ENCODE measurements at places on chromosomes 1 and 21.

DNA sequence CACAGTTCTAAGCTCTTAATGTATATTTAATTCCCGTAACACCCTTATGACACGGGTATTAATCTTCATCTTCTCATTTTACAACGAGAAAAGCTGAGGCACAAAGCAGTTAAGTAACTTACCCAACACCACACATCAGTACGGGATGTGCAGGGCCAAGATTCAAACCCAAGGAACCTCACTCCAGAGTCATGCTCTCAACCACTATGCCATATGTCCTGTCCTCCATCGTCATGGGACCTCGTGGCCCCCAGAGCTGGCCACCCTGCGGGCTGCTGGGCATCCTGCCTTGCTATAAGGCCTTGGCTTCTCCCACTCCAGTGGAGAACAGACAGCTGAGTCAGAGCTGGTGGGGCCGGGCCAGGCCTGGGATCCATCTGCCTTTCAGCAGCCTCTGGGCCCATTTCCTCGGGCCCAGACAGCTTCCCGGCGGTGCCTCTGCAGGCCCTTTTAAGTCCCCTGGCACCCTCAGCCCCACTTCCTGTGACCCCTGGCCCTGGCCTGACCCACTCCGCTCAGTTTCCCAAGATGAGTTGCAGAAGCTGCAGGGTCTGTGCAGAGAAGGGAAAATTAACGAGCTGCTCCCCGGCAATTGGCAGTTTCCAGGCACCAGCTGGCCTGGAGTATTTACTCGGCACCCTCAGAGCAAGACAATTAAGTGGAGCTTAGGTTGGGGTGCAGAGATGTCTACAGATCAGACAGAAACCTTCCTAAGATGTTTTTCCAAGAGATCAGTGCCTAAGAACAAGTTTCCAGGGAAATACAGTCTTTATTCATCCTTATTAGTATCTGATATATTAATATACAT, 98.2 kb downstream of the EPHB2 start:
- DNase-seq: no peak

- no peak for DNase-seq
Measured at GRCh38 chr1:72280711-72281110, 1.6 kb downstream of the NEGR1 start.

- no peak for DNase-seq
Measured at GRCh38 chr21:45559216-45560105, 17.2 kb upstream of the SLC19A1 start.

DNA sequence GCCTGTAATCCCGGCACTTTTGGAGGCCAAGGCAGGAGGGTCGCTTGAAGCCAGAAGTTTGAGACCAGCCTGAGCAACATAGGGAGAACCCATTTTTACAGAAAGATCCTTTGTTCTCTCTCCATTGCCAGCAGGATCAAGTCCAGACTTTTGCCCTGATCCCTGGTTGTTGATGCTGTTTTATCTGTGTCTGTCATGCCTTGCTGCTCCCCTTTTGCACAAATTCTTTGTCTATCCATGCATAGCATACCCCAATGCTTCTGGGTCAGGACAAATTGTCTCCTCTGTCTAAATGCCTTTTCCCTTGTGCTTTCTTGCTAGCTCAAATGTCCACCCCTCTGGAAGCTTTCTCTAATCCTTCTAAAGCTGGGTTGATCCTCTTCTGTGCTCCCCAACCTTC, 25.3 kb upstream of the FAAH start:
- no peak for DNase-seq

DNA sequence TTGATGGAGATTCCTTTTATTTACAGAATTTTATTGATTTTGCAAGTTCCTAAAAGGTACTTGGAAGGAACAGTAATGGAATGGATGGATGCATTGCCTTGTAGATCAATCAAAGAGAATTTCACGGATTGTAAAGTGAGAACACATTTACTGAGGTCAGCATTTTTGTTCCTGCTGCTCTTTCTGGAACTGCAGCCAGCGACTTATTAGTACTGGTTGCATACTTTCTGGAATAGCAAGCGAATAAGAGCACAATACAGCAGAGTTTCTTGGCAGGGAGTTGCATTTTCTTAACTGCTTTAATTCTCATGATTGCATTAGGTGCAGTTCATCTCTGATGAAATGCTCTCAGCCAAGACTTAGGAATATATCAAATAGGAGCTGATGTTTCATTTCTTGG, 106.1 kb upstream of the CHODL start:
- DNase-seq: no peak

DNA sequence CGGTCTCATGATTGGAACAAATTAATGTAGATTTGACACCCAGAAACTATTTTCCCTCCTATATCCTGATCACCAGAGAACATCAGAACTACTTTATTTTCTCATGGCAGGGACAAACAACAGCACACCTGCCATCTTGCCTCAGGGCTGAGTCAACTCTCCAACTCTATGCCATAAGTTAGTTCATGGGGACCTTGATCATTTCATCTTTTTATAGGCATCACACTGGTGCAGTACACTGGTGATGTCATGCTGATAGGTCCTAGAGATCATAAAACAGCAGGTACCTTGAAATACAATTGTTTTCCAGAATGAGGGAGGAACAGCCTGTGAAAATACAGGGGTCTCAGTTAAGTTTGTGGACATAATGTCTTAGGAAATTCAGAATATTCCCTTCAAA, 45.8 kb downstream of the EDN2 start:
- no peak for DNase-seq

DNA sequence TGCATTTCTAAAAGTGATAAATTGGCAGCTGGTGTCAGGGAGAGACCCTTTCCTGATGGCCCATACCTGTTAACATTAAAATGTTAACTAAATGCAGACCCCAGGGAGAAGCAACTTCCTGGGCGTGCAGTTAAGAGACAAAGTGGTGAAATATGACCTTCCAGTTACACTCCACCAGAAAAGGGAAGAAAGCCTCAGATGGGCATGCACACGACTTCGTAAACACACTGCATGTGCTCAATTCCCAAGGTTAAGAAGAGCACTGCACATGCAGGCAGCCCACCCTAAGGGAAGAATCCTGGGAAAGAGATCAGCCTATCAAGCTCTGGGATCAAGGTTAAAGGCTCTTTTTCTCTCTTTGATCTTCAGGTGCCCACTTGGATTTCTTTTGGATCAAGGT, 9.7 kb upstream of the GBP6 start:
- DNase-seq: no peak

GRCh38 chr21:29124645-29125044, 5.8 kb upstream of the MAP3K7CL start:
- no peak for DNase-seq

DNA sequence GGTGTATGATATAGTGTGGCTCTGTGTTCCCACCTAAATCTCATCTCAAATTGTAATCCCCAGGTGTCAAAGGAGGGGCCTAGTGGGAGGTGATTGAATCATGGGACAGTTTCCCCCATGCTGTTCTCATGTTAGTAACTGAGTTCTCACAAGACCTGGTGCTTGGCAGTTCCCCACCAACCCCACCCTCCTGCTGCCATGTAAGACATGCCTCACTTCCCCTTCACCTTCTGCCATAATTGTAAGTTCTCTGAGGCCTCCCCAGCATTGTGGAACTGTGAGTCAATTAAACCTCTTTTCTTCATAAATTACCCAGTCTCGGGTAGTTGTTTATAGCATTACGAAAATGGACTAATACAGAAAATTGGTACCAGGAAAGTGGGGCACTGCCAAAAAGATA, 1705.3 kb downstream of the NCAM2 start:
- no peak for DNase-seq

GRCh38 chr1:235329139-235329902, 951 bp downstream of the GGPS1 start:
- DNase-seq: peak; percentile 52

DNA sequence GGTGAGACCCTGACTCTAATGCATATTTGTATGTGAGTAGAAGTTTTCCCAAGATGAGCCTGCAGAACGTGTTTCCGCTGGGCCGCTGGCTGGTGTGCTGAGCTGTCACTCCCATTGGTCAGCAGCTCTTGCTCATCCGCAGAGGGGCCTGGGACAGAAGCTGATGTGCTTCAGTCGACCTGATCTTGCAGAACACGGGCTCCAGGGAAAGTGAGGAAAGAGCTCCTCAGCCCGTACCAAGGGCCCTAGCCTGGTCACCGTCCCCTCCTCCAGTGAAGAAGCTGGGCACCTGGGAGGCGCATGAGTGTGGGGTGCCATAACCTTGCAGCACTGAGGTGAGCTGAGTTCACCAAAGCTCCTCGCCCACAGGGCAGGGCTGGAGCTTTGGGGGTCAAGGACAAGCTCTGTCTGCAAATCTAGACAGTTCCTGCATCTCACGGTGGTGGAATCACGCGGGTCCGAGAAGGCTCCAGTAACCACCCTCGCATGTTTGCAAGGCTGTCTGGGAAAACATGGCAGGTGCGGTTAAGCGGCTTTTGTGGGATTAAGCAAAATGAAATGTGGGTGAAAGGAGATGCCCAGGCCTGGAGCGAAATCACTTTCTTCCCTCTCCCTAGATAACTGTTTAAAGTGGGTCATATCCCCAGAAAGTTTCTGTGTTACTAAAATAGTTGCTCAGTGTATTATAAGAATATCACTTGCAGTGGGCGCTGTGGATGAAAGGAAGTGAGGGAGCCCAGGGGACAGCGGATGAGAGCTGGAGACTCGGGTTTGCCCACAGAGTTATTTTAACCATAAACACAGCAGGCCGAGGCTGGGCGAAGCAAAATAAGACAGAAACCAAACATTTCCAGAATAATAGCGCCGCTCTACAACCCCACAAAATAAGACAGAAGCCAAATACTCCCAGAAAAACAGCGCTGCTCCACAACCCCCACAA, 33.1 kb upstream of the LRRC3 start:
- no peak for DNase-seq

- peak; percentile 64 for DNase-seq
Measured at GRCh38 chr1:244599937-244600350, 53.0 kb upstream of the DESI2 start.

GRCh38 chr1:66517959-66518358, 16.0 kb upstream of the SGIP1 start:
- DNase-seq: no peak

GRCh38 chr1:225642177-225642576, 10.7 kb downstream of the ENAH start:
- DNase-seq: no peak

- no peak for DNase-seq
Measured at GRCh38 chr1:198267921-198268320, 111.1 kb downstream of the NEK7 start.

DNA sequence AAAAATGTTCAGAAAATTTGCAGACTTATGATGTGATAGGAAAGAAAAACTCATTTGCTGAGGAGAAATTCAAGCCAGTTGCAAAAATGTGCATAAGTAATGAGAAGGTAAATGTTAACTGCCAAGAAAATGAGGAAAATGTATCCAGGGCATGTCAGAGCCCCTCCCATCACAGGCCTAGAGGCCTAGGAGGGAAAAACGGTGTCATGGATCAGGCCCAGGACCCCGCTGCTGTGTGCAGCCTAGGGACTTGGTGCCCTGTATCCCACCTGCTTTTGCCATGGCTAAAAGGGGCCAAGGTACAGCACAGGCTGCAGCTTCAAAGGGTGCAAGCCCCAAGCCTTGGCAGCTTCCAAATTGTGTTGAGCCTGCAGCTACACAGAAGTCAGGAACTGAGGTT, 214.0 kb upstream of the ADGRL4 start:
- no peak for DNase-seq

DNA sequence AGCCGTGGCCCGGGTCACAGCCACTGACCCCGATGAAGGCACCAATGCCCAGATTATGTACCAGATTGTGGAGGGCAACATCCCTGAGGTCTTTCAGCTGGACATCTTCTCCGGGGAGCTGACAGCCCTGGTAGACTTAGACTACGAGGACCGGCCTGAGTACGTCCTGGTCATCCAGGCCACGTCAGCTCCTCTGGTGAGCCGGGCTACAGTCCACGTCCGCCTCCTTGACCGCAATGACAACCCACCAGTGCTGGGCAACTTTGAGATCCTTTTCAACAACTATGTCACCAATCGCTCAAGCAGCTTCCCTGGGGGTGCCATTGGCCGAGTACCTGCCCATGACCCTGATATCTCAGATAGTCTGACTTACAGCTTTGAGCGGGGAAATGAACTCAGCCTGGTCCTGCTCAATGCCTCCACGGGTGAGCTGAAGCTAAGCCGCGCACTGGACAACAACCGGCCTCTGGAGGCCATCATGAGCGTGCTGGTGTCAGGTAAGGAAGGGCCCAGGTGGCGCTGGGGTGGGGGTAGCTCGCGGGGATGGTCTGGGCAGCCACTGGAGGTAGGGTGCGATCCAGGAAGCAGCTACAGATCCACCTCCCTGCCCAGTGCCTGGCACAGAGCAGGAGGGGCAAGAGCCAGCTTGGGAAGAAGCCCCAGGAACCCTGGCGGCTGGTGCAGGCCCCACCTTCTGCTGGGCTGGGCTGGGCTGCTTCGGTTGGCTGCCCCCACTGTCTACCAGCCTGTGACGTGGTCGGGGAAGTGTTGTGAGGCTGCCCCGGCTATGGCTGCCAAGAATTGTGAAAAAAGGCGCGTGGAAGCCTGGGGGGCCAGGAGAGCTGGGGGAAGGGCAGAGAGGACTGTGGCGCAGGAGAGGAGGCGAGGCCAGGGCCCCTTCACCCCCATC, 3.8 kb downstream of the CELSR2 start:
- no peak for DNase-seq

- no peak for DNase-seq
Measured at GRCh38 chr1:64545118-64545843, 75.4 kb downstream of the CACHD1 start.

DNA sequence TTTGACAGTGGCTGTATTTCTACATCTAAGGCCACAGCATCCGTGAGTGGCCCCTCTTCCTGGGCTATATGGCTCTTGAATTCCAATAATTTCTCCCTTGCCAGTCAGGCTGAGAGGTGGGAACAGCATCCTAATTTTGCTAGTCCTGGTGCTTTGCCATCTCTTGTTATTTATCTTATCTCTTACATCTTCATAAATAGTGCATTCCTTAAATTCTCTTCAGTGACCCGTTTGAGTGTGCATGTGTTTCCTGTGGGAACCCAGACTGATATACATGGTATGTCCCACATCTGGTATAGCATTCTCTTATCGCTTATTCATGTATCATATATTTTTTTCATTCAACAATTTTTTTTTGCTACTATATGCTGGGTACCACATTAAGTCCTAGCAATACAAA, 9.9 kb downstream of the S100A11 start:
- no peak for DNase-seq

DNA sequence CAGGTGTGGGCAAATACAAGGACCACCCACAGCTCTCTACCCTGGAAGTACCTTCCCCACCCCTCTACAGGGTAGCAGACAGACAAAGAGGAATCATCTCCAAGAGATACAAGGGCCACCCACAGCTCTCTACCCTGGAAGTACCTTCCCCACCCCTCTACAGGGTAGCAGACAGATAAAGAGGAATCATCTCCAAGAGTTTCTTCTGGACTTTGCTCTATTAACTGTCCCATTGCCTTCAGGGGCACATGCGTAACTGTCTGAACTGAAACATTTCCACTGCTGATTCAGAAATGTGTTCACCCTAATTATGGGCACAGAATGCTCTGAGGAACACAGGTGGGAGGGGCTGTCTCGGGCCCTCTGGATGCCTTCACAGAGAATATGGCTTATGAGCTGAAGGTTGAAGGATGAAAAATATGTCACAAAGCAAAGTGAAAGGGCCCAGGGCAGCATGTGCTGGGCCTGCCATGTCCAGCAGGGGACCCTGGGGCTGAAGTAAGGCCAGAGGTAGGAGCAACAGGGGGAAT, 43.9 kb downstream of the ZNF281 start:
- DNase-seq: no peak

- DNase-seq: no peak
Measured at GRCh38 chr1:1298861-1299685, 8.7 kb downstream of the ACAP3 start.

- DNase-seq: no peak
Measured at GRCh38 chr1:119594376-119594775, 53.7 kb downstream of the ZNF697 start.

Measured in stimulated activated CD4-positive, alpha-beta T cell treated with anti-CD3 and anti-CD28 coated beads, Interleukin-1b, Interleukin-23, amount 100 ng/mL, for 48 hours (primary cell).